ENCODE measurements at places on chromosomes 4 and X.

GRCh38 chr4:53050361-53050774 lies 188.3 kb downstream of the RASL11B start:
- DNase-seq = no peak

- no peak for DNase-seq
These were observed 67.0 kb downstream of the SEL1L3 start for GRCh38 chr4:25795566-25796454.

- no peak for DNase-seq
These were observed 277.7 kb upstream of the TET2 start for GRCh38 chr4:104868958-104869357.

DNA sequence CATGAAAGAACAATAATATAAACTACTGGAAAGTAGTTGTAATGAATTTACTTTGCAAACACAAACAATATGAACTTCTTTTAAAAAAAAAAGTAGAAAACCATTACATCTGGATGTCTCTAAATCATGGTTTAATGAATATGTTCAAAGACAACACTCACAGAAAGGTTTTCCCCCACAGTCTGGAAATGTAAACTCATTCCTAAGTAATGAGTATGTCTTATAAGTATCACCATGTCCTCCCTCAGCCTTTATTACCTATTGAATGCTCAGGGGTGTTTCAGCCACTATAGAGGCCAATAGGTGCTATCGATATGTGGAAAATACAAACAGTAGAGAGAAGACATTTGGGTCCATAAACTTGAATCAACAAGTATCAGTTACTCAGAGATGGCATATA lies 186.7 kb downstream of the PALLD start:
- no peak for DNase-seq

- DNase-seq = no peak
These were observed 14.1 kb downstream of the NAT8L start for GRCh38 chr4:2072971-2073807.

GRCh38 chr4:10529291-10530136 lies 72.3 kb upstream of the ZNF518B start:
- DNase-seq = no peak

DNA sequence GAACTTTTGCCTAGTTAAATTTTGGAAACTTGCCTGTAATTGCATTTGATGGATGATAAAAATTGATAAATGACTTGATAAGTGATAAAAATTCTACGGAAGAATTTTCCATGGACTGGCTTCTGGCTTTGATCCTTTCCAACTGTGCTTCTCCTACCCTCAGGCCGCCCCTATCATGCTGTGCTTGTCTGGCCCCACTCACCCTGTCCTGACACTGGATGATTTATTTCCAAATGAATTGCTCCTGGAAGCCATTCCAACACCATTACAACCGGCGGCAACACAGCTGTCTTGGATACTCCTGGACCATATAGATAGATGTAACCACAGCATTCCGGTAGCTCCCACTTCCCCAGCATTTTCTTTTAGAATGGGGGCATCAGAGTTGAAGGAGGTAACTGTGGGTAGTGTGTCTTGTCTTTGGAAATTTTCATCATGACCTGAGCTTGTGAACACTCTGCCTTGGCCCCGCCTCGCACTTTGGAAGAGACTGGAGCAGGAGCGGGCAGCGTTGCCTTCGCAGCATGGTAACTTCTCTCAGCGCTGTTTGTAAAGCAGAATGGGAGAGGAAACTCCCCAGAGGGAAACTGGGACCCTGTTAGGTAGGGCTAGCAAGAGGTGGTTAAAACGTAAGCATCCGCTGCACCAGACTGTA lies 77.4 kb downstream of the TBL1X start:
- no peak for DNase-seq

DNA sequence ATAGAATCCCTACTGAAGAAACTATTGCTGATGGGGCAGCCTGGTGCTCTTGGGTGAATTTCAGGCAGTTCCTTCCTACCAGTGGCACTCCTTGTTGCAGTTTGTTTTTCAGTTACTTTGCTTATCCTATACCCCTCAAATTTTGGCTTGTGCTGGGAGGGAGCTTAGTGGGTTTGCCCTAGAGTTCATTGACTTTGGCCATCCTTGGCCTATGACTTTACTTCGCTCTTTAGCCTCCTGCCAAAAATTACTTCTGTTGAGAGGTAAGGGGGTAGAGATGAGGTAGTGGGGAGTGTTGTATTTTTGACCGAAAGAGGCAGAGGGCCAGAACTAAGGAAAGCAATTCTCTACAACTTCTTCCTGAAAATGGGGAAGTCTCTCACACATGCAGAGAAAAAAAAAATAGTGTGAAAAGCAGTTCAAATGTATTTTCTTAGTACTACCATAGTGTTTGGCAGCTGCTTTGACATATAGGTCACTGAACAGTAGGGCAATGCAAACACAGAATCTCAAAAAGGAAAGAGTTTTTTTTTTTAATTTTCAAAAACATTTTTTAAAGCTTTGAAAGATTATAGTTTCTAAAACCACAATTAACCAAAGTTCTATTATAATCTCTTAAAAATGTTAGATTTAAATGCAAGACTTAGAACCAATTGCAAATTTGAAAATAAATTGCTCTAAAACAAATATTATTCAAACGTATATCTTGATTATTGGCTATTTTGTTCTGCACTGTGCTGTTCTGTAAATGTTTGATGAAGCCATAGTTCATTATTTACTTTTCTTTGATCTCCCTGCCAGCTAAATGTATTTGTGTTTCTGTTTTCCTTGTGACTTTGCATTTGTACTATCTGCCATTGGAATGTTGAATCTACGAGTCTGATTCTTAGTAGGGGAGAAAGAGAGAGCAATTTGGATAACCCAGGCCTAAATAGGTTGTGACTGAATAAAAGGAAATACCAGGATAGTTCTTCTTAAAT lies 73.6 kb downstream of the DCK start:
- no peak for DNase-seq

DNA sequence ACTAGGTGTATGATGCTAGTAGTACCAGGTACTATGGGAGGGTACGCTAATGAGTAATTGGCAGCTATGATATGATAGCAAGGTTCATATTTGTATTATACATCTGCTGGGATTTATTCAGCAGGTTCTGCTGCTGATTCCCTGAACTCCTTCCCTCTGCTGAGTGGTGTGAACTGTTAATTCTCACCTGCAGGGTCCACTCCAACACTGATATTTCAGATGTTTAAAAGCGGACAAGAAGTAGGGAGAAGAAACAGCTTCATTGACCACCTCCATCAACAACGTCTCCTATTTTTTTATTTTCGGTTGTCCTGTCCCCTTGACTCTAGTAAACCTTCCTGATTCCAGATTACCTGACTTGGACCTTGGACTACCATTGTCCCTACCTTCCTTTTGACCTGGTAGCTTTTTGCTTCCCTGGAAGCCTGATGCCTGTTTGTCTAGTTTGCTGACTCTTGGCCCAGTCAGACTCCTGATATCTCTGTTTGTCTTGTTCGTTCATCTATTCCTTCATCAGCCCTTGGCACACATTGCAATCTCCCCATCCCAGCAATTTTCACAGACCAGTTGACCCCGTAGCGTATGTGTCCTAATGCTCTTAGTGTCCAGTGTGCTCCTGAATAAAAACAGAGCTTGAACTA lies 34.0 kb upstream of the RNF128 start:
- DNase-seq = no peak

GRCh38 chr4:14348506-14348905 lies 653.8 kb upstream of the CPEB2 start:
- DNase-seq = no peak

GRCh38 chrX:142095651-142096245 lies 109.3 kb downstream of the MAGEC2 start:
- no peak for DNase-seq

DNA sequence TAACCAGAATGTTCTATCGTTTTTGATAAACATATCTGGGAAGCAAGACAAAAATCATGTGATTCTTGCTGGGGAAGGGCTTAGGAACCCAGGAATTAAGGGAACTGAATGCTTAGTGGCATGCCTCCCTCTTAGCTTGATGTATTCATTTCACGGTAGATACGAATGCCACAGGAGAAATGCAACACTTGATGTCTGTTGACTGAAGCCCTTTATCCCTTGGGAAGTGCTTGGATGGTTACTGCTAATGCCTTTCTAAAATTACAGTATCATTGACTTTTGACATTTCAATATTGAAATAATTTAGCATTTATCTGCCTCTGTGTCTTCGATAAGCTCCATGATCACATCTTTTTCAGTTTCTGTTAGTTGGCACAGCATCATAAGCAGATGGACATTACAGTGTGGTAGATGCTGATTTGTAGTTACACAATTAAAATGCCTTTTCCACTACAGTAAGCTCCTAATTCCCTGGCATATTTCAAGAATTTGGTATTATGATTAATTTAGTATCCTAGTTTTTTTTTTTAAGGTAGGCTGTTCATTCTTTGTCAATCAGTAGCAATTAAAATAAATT lies 226.7 kb downstream of the ARHGAP10 start:
- no peak for DNase-seq

- DNase-seq = no peak
These were observed 69.0 kb downstream of the HPRT1 start for GRCh38 chrX:134528960-134529359.

GRCh38 chr4:128715616-128716015 lies 93.9 kb upstream of the JADE1 start:
- no peak for DNase-seq

DNA sequence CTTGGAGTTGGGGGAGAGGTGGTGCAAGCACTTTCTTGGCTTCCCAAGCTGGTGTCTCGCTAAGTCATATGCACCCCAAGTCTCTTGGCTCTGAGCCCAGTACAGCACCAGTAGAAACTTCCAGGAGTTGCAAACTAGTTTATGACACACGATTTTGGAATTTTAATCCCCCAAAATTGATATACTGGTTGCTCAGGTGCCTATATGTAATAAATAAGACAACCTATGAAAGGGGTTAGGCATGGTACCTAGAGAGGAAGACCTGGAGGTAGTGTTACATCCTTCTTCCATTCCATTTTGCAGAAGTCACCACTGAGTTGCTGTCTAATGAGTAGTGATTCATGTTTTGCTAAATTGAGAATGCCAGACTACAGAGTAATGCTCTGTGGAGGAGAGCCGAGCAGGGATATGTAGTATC lies 4.3 kb upstream of the SLC4A4 start:
- no peak for DNase-seq

GRCh38 chr4:7311205-7311604 lies 118.9 kb downstream of the SORCS2 start:
- no peak for DNase-seq

DNA sequence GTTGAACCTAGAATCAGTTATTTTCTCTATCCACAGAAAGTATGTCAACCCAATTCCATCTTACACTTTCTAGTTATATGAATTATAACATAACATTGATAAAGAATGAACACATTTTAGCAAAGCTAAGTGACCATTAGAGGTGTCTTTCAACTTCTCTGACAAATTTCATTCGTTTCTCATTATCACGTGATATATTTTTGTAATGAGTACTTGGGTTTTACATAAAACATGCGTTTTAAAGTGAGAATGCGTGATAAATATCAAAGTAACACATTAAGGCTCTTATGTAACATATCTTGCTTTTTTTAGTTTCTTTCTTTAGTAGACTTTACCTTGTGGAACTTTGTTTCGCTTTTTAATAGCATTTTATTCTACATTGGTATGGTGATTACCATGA lies 1715.1 kb upstream of the IGFBP7 start:
- no peak for DNase-seq

GRCh38 chrX:22063284-22063683 lies 31.2 kb downstream of the PHEX start:
- no peak for DNase-seq

GRCh38 chr4:48639807-48640206 lies 140.3 kb downstream of the FRYL start:
- no peak for DNase-seq

DNA sequence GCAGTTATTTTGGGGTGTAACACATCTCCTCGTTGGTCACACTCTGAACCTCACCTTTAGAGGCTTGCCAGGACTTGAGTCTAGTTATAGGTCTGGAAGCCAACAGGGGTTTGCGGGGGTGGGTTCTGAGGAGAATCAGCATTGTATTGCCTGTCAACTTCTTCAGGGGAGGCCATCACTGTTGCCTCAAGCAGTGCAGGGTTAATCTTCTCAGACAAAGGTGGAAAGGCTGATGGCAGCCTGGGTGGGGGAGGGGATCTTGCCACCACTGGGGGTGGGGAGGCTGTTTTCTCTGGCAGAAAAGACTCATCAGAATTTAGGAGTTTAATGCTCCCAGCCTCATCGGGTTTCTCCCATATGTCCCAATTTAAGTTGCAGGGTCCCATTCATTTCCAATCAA lies 387.8 kb downstream of the PRR32 start:
- no peak for DNase-seq

DNA sequence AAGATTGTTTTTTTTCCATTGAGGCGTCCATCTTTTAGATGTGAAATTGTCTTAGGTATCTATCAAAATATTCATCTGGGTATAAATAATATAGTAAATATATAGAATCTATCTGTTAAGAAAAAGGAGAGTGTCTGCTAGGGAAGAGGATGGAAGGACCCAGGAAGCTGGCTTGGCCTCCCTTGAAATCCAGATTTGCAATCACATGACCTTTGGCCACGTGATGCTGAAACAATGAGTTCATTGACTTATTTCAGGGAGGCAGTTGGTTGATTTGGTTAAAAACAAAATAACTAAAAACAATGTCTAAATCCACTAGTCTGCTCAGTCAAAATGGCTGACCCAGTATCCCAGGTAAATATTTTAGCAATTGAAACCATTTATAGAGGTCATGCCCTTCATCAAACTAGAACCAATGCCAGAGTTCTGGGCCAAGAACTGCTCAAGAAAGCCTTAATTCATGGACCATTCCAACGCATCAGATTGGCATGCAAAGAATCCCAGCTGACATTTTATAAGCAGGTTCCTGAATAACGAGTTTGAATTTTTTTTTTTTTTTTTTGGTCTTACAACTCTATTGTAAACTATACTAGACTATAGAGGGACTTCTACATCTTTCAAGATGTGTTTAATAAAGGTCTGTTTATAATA lies 172.7 kb downstream of the MID1 start:
- DNase-seq = no peak

- no peak for DNase-seq
These were observed 36.8 kb upstream of the REST start for GRCh38 chr4:56870946-56871345.

- peak; percentile 35 for DNase-seq
These were observed 5.0 kb downstream of the FAM114A1 start for GRCh38 chr4:38872620-38873019.

All from HuH-7.5 (cell line).